Myocyte (in vitro differentiated cells): ENCODE measurements at places on chromosomes 1 and 21.

- DNase-seq, result no peak
These were observed 152.3 kb downstream of the PCNX2 start for GRCh38 chr1:233143241-233143640.

GRCh38 chr1:22056936-22057335 lies 4.4 kb downstream of the CDC42 start:
- DNase-seq, result no peak

- DNase-seq, result peak; percentile 77
These were observed 102.4 kb upstream of the ZNF281 start for GRCh38 chr1:200512191-200512590.

DNA sequence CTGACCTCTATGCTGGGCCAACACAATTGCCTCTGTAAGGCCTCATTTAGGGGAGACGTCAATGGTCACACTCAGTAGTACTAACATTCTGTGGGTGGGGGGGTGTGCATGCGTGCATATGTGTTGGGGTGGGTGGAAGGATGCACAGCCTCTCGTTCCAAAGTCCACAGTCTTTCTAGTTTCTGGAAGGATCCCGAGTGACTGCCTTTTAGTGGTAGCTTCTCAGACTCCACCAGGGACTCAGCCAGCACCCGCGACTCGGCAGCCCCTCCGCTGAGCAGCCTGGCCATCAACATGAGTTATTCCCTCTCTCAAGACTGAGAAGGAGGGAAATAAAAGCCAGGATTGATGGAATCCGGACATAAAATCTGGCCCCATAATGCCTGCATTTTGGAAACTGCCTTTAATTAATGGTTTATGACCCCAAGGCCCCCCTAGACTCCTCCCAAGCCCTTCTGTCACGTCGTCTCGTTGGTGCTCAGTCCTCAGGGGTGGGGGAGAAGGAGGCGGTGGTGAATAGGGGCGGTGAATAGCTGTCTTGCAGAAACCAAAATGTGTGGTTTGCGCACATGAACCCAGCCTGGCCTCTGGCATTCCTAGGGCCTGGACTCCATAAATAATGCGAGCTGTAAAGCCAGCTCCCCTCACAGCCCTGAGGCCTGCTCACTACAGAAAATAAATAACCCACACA lies 65.1 kb upstream of the TMEM51 start:
- DNase-seq, result no peak

- peak; percentile 85 for DNase-seq
These were observed 141.7 kb upstream of the HOOK1 start for GRCh38 chr1:59672851-59673572.

- DNase-seq, result peak; percentile 60
These were observed 165.3 kb upstream of the SYT6 start for GRCh38 chr1:114318961-114319360.

- DNase-seq, result peak; percentile 28
These were observed 25.8 kb downstream of the COL18A1 start for GRCh38 chr21:45430521-45431501.

- DNase-seq, result no peak
These were observed 15.3 kb upstream of the TMCO2 start for GRCh38 chr1:40232444-40232843.

DNA sequence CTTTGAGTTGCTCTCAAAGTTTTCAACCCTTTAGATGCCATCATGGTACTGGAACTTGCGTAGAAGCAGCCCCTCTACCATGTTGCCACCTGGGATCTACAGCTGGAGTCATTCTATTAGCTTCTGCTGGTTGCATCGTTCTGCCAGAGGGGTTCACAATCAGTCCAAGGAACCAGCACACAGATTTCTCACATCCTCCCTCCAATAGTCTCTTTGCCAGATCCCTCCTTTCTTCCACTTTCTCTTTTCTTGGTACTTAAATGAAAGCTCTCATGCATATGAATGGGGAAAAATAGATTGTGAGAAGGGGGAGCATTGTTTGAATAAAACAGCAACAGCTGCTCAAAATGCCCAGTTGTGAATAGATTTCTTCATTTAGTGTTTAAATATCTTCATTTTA lies 4.2 kb upstream of the C8A start:
- DNase-seq, result no peak

DNA sequence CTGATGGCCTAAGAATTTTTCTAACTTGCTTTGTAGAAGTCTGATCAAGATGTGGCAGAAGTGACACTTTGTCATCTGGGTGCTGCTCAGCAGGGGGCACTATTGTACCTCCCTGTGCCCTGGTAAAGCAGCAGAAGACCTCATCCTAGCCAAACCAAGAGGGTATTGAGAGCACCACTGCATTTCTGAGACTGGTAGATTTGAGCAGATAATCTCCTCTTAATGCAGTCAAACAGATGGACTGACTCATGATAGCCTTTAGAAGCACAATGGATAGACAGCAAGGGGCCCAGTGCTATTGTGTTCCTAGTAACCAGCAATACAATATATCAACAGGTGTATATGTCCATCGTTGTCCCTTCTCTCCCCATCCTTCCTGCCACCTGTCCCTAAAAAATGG lies 5.7 kb downstream of the TPM3 start:
- peak; percentile 84 for DNase-seq

GRCh38 chr1:51986718-51987117 lies 3.8 kb downstream of the RAB3B start:
- DNase-seq, result no peak
